HCT116 (cell line): ENCODE measurements at places on chromosomes 4 and X. TPM values are rescaled to one million over a fixed set of nuclear protein-coding genes. Genes with fewer than 3 reads are reported as not detected.

GRCh38 chrX:95764972-95765451 lies 919.6 kb upstream of the DIAPH2 start:
- no peak for DNase-seq
- no peak overlapping the region for H3K4me3 ChIP-seq
- no peaks in the 10 kb centered on the region for H3K27me3 ChIP-seq
- no peaks in the 10 kb centered on the region for H3K4me1 ChIP-seq
- H3K36me3 ChIP-seq = no peaks in the 10 kb centered on the region

- H3K27ac ChIP-seq = peak overlapping the region; percentile 50
- H3K27me3 ChIP-seq = no peaks in the 10 kb centered on the region
- no peaks in the 10 kb centered on the region for H3K36me3 ChIP-seq
- peaks cover 36% of the 10 kb centered on the region for H3K4me1 ChIP-seq
Observed at GRCh38 chrX:100995469-100995868, 26.0 kb downstream of the ARL13A start.

BCOR gene
- 35.1 TPM for total RNA-seq

GRCh38 chr4:148182230-148182911 lies 259.8 kb downstream of the NR3C2 start:
- H3K27ac ChIP-seq = no peak overlapping the region
- DNase-seq = no peak
- no peak overlapping the region for H3K4me3 ChIP-seq
- H3K27me3 ChIP-seq = no peaks in the 10 kb centered on the region; the same call in 1 of the 2 replicates
- no peaks in the 10 kb centered on the region for H3K4me1 ChIP-seq

DNA sequence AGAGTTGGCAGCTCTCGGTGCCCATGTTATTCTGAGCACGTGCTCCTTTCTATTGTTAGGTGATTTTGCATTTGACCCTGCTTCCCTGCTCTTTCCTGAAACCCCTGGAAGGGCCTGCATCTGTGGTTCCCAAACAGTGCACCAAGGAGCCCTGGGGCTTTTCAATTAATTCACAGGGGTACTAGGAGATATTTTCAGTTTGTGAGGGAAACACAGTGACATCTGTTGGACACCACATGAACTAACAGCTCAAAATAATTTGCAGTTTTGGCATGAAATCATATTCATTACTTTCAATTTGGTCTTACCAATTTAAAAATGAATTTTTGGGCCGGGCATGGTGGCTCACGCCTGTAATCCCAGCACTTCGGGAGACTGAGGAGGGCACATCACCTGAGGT lies 156.6 kb downstream of the GATB start:
- no peaks in the 10 kb centered on the region for H3K36me3 ChIP-seq
- no peak overlapping the region for H3K4me3 ChIP-seq
- no peak overlapping the region for H3K27ac ChIP-seq
